ENCODE measurements at places on chromosomes 7 and 10.
A peak's percentile ranks its signal among the peaks of the same experiment; 100 is the strongest.

- DNase-seq: no peak
These were observed 109.9 kb downstream of the HECTD2 start for GRCh38 chr10:91519899-91520514.

DNA sequence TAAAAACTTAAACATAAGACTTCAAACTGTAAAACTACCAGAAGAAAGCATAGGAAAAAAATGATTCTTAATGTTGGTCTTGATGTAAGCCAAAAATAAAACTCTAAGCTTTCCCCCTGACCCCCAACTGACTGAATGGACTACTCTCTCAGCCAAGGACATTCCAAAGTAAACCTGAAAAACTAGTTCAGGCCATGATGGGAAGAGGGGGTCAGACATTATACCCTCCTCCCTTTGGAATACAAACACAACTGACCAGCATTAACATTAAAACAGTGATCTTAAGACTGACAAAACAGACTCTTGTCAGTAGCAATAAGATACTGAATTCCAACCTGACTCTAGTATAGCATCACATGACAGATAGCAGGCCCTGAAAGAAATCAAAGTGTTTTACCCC lies 13.5 kb upstream of the LRGUK start:
- no peak for DNase-seq

DNA sequence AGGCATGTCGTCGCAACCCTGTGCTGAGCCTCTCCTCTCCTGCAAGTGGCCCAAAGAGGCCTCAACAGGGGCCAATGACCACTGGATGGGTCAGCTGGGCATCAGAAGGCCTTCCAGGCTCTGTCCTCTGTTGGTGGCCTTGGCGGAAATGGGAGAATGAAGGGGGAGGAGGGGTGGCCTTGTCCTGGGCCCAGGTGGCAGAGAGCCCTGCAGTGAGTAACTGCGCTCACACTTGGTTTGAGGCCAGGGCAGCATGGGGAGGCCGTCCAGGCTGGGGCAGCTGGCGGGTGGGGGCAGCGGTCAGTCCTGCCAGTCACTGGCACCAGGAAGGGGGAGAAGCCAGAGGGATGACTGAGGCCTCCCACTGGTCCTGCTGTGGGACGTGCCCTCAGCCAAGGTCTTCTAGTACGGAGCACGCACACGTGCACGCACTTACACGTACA lies 59.8 kb downstream of the LHPP start:
- no peak for DNase-seq

DNA sequence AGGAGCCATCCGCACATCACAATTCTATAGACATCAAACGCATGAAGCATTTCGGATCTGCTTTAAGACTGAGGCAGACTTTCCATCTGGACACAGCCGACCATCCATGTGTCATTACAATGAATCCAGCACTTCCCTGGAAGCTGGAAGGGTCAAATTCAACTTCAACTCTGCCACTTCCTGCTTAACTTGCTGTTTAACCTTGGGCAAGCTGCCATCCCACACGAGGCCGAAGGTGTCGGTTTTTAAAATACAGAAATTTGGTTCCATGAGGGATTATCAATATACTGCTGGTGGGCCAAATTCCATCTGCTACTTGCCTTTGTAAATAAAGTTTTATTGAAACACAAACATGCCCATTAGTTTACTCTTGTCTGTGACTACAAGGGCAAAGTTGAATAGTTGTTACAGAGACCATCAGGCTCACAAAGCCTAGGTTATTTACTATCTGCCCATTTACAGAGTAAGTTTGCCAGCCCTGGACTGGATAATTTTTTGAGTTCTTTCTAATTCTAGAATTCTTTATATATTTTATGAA lies 134.6 kb downstream of the FAM204A start:
- no peak for DNase-seq

DNA sequence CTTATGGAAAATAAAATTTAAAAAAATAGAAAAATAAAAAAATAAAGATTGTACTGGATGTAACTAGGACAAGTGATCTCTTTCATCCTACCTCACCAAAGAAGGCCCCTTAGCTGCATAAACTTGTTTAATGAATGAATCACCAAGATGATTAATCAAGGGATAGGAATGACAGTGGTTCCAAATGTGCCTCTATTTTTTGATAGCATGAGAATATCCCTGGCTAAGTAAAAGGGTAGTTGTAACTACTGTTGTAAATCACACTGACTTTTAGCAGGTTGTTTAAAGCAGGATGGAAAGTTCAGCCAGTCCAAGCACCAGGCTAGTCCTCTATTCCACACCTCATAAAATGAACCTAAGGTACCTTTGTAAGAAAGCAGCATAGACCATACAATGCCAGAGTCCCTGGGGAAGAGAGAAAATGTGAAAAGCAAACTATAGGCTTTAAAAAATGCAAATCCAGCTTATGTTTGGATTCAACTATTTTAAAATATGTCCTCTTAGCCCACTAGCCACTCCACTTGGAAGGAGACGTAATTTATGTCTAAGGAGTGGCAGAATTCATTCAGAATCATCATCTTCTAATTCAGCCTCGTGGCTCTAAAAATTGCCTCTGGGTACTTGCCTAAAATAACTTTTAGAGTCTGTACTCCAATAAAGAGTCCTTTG lies 126.8 kb downstream of the SKIDA1 start:
- DNase-seq: no peak

- DNase-seq: no peak
These were observed 703.0 kb upstream of the NRP1 start for GRCh38 chr10:34037499-34037898.

DNA sequence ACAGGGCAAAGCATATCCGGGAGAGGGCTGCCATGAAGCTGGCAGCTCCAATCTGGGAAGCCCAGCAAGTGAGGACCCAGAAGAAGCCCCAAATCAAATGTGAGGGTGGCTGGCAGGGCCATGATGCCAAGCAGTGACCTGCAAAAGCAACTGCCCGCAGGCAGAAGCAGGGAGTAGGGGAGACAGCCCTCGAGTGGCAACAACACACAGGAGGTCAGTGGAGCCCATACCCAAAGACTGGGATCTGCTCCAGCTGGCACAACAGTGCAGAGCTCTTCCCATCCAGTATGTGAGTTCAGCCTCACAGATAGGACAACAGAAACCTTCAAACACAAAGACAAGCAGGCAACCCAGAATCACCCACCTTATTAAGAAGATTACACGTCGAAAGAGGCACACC lies 45.0 kb downstream of the GRID1 start:
- no peak for DNase-seq

GRCh38 chr7:98240961-98241673 lies 10.9 kb downstream of the TECPR1 start:
- peak; percentile 2 for DNase-seq

DNA sequence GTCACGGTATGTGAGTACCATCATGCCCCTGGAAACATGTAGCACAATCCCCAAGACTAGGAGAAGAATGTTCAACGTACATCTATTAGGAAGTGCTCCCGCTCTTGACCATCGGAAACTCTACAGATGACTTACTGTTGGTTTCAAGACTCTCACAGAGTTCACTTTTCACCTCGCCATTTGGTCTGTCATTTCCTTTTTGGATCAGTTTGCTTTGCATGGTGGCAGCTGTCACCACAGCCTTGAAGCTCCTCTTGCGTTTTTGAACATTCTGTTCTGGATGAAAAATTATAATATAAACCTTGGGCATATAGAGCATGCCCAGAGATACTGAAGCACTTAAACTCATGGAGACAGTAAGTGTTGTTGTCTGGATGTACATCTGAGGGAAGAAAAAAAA lies 806.8 kb downstream of the GRM8 start:
- DNase-seq: peak; percentile 5

DNA sequence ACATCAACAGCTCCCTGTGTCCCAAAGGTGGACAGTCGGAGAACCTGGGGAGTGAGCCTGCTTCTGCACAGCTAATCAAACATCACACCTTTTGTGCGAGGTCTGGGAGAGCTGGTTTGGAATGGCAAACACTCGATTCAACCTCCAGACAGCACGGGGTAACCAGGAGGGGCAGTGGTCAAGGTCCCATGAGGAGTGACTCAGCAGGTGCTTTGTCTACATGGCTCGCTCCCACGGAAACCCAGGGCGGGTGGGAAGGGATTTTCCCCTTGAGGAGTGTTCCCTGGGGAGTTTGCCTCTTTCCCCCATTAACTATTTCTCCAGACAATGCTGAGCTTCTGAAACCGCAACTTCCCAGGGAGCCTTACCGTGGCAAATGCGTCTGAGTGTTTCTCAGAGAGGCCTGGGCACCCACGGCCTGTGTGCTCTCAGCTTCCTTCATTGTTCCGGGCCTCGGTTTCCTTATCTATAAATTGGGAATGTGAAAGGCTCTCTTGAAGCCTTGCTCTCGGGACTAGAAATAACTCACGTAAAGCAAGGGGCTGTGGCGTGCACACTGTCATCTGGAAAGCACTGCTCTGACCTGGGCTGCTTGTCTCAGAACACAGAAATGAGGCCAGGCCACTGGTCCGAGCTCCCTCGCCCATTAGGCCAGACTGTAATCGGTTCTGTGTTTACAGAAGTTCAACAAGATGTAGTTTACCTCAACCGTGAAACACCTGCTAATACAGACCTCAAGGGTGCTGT lies 14.0 kb upstream of the GTPBP4 start:
- DNase-seq: no peak

- no peak for DNase-seq
These were observed 121.6 kb upstream of the TBX20 start for GRCh38 chr7:35375516-35375915.

DNA sequence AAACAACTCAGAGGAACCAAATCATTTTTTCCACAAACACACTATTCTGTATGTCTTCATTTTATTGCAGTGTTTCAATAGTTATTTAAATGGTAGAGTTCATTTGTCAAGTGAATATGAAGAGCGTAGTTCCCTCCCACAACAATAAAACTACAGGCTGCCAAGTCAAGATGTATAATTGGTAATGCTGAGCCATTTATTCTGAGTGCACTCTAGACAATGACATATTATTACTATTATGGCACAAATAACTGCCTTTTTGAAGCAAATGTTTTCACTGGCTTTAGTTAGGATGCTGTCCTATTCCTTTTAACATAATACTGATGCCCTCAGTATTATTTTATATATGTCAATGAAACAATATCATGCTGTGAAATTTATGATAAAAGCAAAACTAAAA lies 102.7 kb upstream of the PCDH15 start:
- DNase-seq: no peak

- no peak for DNase-seq
These were observed 23.3 kb upstream of the ZNF273 start for GRCh38 chr7:64879800-64880199.

GRCh38 chr7:88115816-88116215 lies 104.0 kb downstream of the SRI start:
- no peak for DNase-seq

- no peak for DNase-seq
These were observed 951.5 kb upstream of the C7orf33 start for GRCh38 chr7:147639037-147639436.

DNA sequence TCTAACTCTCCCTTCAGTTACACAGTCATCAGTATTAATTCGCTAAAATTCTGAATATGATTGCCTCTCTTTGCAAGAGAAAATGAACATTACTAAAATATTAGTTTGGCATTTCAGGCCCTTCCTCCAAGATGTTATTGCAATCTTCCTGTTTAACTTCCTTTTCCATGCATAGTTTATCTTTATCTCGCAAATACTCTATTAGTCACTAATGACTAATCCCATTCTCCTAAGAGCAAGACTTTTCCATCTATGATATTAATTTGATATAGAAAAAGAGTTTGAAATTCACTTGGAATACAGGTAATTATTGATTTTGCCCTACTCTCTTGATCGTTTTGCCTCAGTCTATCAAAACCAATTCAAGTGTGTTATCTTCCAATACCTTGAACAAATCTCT lies 41.8 kb upstream of the SEMA3A start:
- no peak for DNase-seq

- peak; percentile 62 for DNase-seq
These were observed 45.7 kb downstream of the LYZL2 start for GRCh38 chr10:30583778-30584415.

DNA sequence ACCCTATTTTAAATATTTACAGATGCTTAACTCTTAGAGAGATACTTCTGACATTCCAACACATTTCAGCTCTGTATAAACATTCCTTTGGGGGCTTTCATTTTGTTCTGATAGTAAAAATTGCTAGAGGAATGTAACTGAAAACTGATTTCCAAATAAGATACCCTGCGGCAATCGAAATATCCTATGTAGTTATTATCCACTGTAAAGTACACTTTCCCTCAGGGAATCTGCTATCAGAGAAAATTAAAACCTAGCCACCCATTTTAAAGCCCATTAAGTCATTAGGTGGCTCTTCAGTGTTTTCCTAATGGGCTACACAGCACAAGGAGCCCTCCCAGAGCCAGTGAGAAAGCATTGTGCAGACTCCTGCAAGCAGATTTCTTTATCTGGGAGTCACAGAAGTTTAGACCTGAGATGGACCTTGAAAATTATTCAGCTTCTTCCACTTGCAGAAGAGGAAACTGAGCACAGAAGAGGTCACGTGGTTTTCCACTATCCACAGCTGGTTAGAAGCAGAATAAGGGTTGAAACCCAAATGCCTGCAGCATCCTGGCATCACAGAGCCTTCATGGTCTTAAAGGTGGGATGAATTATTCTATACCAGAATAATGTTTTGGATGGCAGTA lies 12.6 kb upstream of the CPVL start:
- DNase-seq: no peak

DNA sequence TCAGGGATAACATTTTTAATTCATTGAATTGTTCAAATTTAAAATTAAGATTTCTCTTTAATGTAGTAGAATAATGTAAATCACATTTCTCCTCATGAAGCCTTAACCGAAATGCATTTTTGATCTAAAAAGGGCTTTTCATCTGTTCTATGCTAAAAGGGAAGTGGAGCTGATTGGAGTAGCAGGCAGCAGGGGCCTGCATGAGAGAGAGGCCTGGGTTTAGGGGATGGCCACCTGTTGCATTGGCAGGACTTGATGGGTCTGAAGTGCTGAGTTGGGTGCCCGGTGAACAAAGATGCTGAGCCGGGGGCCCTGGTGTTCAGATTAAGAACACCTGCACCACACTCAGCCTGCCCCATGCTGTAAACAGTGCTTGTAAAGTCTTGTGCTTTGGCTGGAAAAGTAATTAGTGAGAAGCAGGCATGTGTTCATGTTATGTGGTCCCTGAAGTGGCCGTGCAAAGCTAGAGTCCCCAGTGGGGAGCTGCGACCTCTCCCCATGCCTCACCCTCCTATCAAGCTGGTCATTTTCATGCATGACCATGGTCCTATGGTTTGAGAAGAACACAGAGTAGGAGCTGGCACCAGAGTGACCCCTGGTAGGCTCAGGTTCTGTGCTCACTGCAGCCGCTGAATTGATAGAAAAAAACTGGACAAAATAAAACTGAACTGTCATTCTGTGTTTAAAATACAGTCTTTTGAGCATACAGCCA lies 124.3 kb downstream of the ADCY1 start:
- no peak for DNase-seq
